ENCODE measurements at places on chromosomes 2 and 18.

GRCh38 chr18:9740071-9740470, 32.0 kb downstream of the RAB31 start:
- DNase-seq, result no peak

DNA sequence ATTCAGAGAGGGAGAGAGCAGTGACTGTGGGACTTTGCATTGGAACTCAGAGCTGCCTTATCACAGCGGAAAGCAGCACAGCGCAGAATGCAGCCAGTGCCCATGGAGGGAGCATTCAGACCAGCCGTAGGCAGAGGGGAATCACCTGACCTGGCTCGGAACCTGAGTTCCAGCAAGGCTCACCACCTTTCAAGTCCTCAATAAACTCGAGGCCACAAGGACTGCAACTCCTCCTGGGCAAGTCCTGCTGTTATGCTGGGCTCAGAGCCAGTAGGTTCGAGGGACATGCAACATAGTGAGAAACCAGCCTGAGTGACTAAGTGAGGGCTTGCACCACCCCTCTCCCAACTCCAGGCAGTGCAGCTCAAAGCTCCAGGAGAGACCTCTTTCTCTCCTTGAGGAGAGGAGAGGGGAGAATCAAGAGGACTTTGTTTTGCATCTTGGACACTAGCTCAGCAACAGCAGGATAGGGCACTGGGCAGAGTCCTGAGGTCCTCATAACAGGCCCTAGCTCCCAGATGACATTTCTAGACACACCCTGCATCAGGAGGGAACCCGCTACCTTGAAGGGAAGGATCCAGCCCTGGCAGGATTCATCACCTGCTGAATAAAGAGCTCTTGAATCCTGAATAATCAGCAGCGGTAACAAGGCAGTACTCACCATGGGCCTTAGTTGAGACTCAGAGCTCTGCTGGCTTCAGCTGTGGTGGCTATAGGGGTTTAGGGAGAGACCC, 136.8 kb upstream of the OTOS start:
- DNase-seq, result no peak

DNA sequence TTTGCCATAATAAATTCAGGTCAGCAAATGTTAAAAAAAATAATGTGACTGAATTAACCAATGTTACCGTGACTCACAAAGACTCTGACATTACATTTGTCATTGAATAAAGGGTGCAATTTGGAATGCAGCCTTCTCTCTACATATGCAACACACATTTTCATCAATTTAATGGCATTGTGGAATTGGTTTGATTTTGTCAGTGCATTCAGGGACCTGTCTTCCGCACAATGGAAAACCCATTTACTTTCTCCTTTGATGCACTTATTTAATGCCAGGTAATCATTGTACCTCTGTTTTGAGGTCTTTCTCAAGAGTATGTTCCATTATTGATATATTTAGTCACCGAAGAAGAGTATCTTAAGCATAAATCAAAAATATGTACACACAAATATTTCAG, 1099.3 kb downstream of the SOCS6 start:
- DNase-seq, result no peak

GRCh38 chr2:217976301-217976700, 26.5 kb downstream of the TNS1 start:
- DNase-seq, result no peak

DNA sequence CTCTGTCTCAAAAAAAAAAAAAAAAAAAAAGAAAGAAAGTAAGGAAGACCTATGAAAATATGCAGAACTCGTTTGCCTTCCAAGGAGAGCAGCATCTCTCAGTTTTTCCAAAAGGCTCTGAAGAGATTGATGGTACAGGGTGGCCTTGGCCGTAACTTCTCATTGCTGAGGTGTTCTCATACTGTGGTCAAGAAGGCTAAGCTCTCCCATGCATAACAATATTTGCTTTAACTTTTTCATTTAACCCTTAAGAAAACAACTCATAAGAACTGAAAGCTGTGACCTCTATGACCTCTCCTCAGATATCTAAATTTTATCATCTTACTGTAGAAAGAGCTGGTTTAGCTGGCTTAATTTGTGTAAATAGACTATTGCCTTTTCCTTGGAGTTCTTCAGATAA, 37.1 kb upstream of the GATA6 start:
- DNase-seq, result no peak

Measured in stimulated activated CD4-positive, alpha-beta T cell treated with anti-CD3 and anti-CD28 coated beads, Interleukin-15, amount 100 ng/mL, for 1 hour (primary cell).